ENCODE measurements at places on chromosomes 6 and 20.

DNA sequence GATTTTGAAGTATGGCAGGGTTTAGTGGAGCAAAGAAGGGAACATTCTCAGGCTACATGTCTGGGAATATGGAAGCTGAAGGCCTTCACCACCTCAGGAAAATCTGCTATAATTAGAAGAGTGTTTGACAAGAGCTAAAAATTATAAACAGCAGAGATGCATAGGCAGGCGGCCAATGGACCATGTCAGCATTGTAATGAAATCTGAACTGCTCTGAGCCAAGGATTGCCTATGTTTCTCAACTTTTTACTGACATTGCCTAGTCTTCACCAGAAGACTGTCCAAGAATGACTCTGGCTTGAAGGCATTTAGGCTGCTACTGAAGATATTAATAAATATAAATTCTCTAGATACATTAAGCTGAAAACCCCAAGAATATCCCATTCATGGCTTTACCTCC is 84.1 kb downstream of the C6orf52 start:
- no peak overlapping the region for H3K4me3 ChIP-seq
- H3K4me1 ChIP-seq, result no peaks in the 10 kb centered on the region
- H3K36me3 ChIP-seq, result no peaks in the 10 kb centered on the region

DNA sequence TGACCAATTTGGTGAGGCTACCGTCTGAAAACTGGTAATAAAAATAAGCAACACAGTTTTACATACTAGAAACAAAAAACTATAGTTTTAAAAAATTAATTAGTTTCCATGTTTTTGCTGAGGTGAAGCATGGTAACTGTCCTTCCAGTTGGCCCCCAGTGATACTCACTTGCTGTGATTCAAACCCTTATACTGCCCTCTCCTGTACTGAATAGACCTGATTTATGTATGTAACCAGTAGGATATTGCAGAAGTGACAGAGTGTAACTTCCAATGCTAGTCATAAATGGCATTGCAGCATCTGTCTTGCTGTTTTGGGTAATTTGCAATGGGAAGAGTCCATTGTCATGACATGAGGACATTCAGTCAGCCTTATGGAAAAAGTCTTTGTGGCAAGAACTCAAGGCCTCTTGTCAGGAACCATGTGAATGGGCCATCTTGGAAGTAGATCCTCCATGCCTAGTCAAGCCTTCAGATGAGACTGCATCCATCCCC is 8.9 kb upstream of the CHD6 start:
- H3K4me1 ChIP-seq, result no peaks in the 10 kb centered on the region
- H3K27me3 ChIP-seq, result no peaks in the 10 kb centered on the region
- H3K4me3 ChIP-seq, result no peak overlapping the region
- no peak overlapping the region for H3K27ac ChIP-seq

DNA sequence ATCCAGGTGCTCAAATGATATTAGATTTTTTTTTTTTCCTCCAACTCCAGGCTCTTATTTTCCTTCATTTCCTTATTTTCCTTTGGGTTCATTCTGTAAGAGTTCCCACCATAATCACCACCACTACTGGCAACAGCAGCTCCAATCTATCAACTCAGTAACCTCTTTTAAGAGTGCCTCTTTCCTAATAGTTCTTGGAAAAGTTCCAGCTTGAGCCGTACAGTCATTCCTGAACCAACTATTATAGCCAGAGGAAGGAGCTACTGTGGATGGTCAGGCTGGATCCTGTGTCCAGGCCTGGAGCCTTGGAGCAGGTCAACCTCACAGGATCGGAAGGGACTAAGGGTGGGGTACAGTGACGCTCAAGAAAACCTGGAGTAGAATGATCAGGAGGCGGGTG is 4.2 kb upstream of the ANGPT4 start:
- H3K27ac ChIP-seq, result no peak overlapping the region
- no peak overlapping the region for H3K4me3 ChIP-seq
- no peaks in the 10 kb centered on the region for H3K4me1 ChIP-seq
- H3K27me3 ChIP-seq, result no peaks in the 10 kb centered on the region
- no peaks in the 10 kb centered on the region for H3K36me3 ChIP-seq

DNA sequence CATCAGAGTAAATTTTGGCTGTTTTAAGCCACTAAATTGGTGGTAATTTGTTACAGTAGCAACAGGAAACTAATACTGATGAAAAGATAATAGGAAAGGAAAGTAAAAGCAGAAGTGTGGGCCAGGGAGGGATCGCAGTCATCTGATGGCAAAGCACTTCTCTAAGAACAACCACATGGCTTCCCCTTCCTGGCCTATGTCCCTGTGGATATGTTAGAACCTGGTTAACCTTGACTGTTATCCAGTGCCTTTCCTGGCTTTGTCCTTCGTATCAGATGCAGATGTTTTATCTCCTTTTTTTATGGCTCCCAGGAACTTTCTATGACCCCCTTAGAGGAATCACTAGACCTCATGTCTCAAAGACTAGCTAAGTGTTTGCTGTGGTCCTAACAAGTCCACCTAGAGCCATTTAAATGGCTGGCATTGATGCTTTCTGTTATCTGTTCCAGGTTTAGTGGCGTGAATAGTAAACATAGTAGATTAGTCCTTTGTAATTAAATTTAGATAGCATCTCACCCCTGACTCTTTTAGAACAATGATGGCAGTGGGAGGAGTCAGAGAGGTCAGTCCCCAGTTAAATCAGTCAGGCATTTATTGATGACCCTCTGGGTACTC is 79.2 kb upstream of the PHACTR2 start:
- H3K4me1 ChIP-seq, result peaks cover 10% of the 10 kb centered on the region
- no peak overlapping the region for H3K27ac ChIP-seq
- DNase-seq, result no peak
- no peaks in the 10 kb centered on the region for H3K36me3 ChIP-seq
- H3K27me3 ChIP-seq, result no peaks in the 10 kb centered on the region
- peak overlapping the region; percentile 13 for H3K4me3 ChIP-seq

- peaks cover 7% of the 10 kb centered on the region for H3K4me1 ChIP-seq
- H3K4me3 ChIP-seq, result no peak overlapping the region
- H3K27me3 ChIP-seq, result no peaks in the 10 kb centered on the region
- no peak for DNase-seq
These were observed 83.6 kb upstream of the MYLIP start for GRCh38 chr6:16045238-16045637.

GRCh38 chr6:142763205-142763604 is 181.8 kb downstream of the HIVEP2 start:
- no peaks in the 10 kb centered on the region for H3K27me3 ChIP-seq
- no peak for DNase-seq
- peaks cover 39% of the 10 kb centered on the region for H3K36me3 ChIP-seq
- H3K4me3 ChIP-seq, result no peak overlapping the region
- H3K27ac ChIP-seq, result peak overlapping the region; percentile 6
- peaks cover 40% of the 10 kb centered on the region for H3K4me1 ChIP-seq

DNA sequence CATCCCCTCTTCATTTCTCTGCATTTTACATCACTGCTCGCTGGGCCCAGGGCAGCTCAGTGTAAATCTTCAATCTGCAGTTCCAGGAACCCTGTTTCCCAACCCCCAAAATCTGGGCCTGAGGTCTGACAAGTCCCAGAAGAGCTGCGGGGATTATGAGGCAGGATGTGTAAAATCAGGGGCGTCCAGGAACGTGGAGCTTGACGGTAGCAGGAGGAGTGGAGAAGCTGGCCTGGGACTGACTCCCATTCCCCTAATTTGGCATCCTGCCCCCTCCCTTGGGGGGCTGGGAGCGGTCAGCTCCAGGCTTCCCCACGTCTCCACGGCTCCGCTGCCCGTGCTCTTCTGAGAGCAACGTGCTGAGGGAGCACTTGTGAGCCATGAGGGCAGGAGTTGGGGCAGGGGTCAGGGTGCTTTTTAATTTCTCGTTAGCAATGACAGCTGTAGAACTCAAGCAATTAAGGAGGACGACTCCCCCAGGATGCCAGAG is 23.4 kb upstream of the VEGFA start:
- no peak overlapping the region for H3K4me3 ChIP-seq
- H3K27ac ChIP-seq, result no peak overlapping the region
- no peak for DNase-seq
- no peaks in the 10 kb centered on the region for H3K36me3 ChIP-seq
- H3K4me1 ChIP-seq, result no peaks in the 10 kb centered on the region

GRCh38 chr20:63822276-63822696 is 8.8 kb downstream of the ZBTB46 start:
- no peak for DNase-seq
- peaks cover 17% of the 10 kb centered on the region for H3K4me1 ChIP-seq
- H3K27ac ChIP-seq, result no peak overlapping the region
- H3K36me3 ChIP-seq, result no peaks in the 10 kb centered on the region
- no peak overlapping the region for H3K4me3 ChIP-seq
- peaks cover 26% of the 10 kb centered on the region for H3K27me3 ChIP-seq

DNA sequence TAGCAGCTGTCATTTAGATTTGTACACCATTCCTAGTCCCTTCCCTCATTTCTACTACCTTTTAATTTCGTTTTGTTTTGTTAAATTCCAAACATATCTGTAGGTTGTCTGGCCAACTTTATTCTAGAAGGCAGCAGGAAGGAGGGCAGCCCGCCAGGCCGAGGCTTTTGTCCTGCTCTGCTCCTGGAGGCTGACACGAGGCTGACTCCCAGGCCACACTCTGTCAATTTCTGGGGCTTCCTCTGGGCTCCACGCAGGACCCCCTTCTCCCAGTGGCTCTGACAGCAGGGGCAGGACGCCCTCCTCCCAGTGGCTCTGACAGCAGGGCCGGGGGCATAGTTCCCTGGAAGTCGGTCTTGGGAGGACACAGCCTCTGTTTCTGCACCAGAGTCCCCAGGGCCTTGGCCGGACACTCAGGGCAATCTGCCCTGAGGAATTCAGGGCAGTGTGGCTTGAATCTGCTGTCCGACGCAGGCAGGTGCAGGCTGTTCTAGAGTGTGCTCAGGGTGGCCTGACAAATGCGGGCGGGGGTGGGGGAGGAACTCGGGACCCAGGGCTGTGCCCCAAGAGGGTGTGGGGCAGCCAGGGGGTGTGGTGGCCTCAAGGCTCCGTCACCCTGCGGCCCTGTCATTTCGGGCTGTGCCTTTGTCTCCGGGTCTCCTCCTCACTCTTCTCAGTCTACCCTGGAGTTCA is 11.8 kb downstream of the SMOC2 start:
- no peak overlapping the region for H3K4me3 ChIP-seq
- H3K27me3 ChIP-seq, result peaks cover 31% of the 10 kb centered on the region
- no peak for DNase-seq

GRCh38 chr20:57526087-57526884 is 1.3 kb upstream of the CTCFL start:
- peak; percentile 19 for DNase-seq
- H3K27me3 ChIP-seq, result peaks cover 6% of the 10 kb centered on the region
- no peaks in the 10 kb centered on the region for H3K36me3 ChIP-seq

GRCh38 chr6:15421945-15422733 is 176.3 kb downstream of the JARID2 start:
- DNase-seq, result peak; percentile 48
- H3K4me1 ChIP-seq, result peaks cover 84% of the 10 kb centered on the region
- H3K4me3 ChIP-seq, result peak overlapping the region; percentile 65
- peak overlapping the region; percentile 45 for H3K27ac ChIP-seq

DNA sequence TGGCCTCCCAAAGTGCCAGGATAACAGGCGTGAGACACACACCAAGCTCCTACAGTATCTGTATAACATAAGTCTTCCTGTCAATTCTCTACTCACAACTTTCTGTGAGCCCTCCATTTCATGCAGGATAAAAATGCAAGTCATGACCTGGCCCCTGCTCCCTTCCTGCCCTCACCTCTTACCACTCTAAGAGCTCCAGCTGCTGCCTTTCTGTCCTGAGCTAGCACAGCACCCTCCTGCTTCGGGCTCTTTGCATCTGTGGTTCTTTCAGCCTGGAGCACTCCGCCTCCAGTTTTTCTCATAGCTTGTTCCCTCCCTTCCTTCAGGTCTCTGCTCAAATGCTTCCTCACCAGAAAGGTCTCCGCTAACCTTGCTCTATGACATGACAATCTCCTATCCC is 23.7 kb upstream of the TRPC4AP start:
- H3K36me3 ChIP-seq, result peaks cover 5% of the 10 kb centered on the region
- H3K4me3 ChIP-seq, result no peak overlapping the region
- H3K27me3 ChIP-seq, result no peaks in the 10 kb centered on the region
- H3K27ac ChIP-seq, result peak overlapping the region; percentile 62

GRCh38 chr6:113627480-113627879 is 229.7 kb upstream of the MARCKS start:
- no peak overlapping the region for H3K4me3 ChIP-seq
- H3K4me1 ChIP-seq, result peaks cover 38% of the 10 kb centered on the region
- H3K27ac ChIP-seq, result no peak overlapping the region
- DNase-seq, result no peak
- peaks cover 33% of the 10 kb centered on the region for H3K27me3 ChIP-seq

- no peaks in the 10 kb centered on the region for H3K27me3 ChIP-seq
- DNase-seq, result no peak
- H3K27ac ChIP-seq, result no peak overlapping the region
These were observed 90.8 kb downstream of the FAM83B start for GRCh38 chr6:54937371-54937770.

DNA sequence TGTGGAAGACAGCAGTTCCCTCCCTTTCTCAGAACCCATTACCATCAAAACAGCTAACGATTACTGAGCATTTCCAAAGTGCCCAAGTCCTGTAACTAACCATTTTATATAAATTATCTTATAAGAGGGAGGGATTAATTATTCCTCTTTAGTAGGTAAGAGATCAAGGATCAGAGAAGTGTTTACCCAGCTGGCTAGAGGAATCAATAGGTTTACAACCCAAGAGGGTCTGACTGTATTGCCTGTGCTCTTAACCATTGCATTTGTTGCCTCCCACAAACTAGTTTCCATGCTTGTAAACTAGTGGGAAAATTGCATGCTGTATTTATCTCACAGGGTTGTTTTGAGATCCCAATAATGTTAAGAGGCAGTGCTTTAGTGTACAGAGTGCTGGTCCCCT is 3.7 kb upstream of the DBNDD2 start:
- peaks cover 27% of the 10 kb centered on the region for H3K36me3 ChIP-seq
- no peak overlapping the region for H3K27ac ChIP-seq
- DNase-seq, result no peak
- peak overlapping the region; percentile 88 for H3K4me3 ChIP-seq
- peaks cover 38% of the 10 kb centered on the region for H3K4me1 ChIP-seq
- no peaks in the 10 kb centered on the region for H3K27me3 ChIP-seq

DNA sequence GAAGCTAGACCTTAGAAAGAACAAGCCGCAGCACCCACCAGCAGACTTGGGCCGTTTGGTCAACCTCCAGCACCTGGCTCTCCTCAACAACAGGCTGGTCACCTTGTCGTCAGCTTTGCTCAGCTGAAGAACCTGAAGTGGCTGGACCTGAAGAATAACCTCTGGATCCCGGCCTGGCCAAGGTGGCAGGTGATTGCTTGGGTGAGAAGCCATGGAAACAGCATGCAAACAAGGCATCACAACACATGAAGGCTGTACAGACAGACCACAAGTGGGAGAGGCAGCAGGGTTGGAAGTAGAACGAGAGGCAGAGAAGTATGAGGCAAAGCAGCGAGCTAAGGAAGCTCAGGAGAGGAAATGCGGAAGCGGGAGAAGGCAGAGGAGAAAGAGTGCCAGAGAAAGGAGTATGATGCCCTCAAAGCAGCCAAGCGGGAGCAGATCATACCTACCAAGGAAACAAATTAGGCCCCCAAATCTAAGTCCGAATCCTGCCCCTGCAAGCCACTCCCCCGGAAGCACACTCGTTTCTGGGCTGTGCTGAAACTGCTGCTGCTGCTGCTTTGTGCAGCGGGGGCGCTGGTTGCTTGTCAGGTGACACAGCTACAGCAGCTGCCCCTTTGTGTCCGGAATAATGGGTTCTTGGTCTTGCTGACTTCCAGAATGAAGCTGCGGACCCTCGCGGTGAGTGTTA is 121.6 kb upstream of the LGSN start:
- H3K4me3 ChIP-seq, result peak overlapping the region; percentile 46
- no peaks in the 10 kb centered on the region for H3K4me1 ChIP-seq
- no peak overlapping the region for H3K27ac ChIP-seq
- H3K36me3 ChIP-seq, result no peaks in the 10 kb centered on the region
- DNase-seq, result no peak
- no peaks in the 10 kb centered on the region for H3K27me3 ChIP-seq

GRCh38 chr6:157873735-157874344 is 50.8 kb downstream of the SNX9 start:
- peak; percentile 88 for DNase-seq
- H3K4me1 ChIP-seq, result peaks cover 44% of the 10 kb centered on the region
- H3K36me3 ChIP-seq, result peaks cover 10% of the 10 kb centered on the region
- no peak overlapping the region for H3K27ac ChIP-seq
- H3K27me3 ChIP-seq, result no peaks in the 10 kb centered on the region
- no peak overlapping the region for H3K4me3 ChIP-seq

Data from activated T-cell treated with anti-CD3 and anti-CD28 coated beads, Interleukin-2, amount 50 U/mL, for 72 hours (primary cell).